Prostate gland (tissue), 2 donors: ENCODE measurements at places on chromosomes 7 and 10. TPM values are rescaled to one million over a fixed set of nuclear protein-coding genes. Genes with fewer than 3 reads are reported as not detected.

TRPV5 gene
- not detected for total RNA-seq

PPP1R3A gene
- 0.11 TPM for total RNA-seq

PKD1L1 gene
- total RNA-seq = 0.59 TPM

EEPD1 gene
- 30.1 TPM for total RNA-seq

WDR86 gene
- total RNA-seq = 12.8 TPM

CHAT gene
- total RNA-seq = 0.40 TPM

SDHAF3 gene
- total RNA-seq = 13.9 TPM

DEPP1 gene
- total RNA-seq = 144 TPM

DNA sequence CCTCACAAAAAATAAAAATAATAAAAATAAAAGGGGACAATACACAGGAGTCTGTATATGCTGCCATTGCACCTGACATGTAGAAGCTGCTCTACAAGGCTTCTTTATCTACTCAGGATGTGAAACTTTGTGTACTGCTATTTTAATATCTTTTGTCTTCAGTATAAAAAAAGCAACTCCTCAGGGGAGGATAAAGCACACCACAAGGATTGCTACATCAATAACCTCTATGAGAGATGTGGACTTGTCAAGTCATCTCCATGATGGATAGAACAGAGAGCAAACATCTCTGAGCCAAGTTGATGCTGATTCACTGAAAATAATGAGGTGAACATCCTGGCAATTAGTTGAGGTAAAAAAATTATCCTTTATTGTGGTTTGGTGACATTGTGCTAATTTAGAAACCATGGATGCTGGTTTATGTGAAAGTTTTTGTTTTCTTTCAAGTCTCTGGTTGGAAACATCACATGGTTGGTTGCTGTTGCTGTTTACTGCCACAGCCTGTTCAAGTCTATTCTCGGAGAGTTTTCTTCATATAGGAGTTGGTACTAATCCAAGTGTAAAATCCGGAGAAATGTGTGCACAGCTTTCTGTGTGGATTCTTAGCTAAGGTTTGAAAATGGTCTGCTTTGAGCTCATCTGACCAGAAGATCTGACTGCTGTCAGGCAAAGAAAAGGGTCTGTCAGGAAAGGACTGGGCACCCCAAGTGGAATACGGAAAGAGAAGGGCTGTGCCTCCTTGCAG lies 1.5 kb upstream of the HECW1 start:
- DNase-seq = no peak

DNA sequence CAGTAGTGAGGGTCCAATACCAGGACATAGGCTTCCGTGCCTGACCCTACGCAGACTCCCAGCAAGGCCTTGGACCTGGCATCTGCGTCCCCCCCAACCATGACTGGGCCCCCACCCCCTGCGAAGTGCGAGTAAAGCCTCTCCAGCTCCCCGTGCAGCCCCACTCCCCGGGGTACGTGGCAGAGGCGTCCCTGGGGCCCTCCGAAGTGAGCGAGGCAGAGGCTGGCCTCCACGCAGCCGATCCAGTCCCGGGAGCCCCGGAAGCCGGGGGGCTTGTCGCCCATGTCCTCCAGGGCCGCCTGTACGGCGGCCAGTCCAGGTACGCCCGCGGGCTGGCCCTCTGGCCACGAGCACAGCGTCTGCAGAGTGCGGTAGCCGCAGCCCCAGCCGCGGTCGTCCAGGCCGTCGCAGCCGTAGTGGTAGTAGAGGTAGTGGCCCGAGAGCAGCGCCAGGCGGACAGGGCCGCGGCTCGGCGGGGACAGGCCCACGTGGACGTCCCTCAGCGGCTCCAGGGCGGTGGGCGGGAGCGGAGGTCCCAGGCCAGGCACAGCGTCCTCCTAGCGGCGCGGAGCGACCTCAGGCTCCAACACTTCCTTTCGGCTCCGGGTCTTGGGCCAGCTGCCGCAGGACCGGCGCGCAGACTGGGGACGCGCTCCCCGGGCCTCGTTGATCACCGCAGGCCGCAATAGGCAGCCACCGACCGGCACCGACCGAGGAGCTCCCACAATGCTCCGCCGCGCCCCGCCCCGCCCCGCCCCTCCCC lies at the start of gene UFSP1:
TSS of gene UFSP1 (minus strand) at position 728 of the 763 bp plus-strand sequence. CDS start at position 284, 444 bp downstream.
- no peak for DNase-seq

DNA sequence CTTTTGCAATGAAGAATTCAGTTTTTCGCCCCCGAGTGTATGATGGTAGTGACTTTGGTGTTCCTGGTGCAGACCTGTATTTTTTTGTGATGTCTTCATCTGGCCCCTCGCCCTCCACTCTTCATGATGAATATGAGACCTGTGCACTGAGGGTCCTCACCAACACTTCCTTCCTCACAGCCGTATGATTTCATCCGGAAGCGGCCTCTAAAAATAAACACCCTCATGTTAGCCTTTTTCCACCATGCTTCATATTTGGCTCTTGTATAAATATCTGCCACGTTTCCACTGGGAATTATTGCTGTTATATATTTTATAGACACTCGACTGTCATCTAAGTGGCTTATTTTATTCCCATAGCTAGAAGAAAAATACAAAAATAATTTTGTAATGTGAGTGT lies 160.4 kb downstream of the MGMT start:
- no peak for DNase-seq

GRCh38 chr7:48094861-48095293 lies 5.8 kb downstream of the UPP1 start:
- no peak for DNase-seq

DNA sequence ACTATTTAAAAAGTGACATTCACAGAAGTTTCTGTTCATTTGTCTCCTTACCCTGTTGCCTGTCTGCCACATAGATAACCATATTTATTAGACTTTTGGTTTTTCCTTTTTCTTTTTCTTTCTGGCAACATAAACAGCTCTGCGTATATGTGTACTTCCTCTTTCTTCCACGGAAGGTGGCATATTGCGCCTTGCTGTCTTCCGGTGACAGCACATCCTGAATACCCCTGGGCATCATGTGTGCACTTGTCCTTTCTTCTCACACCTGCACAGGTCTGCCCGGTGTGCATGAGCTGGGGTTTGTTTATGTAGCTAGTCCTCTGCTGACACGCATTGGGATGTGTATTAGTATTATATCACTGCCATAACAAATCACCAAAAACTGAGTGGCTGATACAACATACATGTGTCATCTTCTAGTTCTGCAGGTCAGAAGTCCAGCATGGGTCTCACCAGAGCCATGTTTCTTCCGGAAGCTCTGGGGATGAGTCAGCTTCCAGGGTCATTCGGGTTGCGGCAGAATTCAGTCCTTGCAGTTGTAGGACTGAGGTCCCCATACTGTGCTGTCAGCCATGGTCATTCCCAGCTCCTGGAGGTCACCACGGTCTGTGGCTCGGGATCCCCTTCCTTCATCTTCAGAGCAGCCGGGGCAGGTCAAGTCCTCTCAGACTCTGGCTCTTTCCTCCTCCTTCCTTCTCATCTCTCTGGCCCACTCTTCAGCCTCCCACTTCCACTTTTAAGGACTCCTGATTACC lies 596.0 kb upstream of the FOXK1 start:
- DNase-seq = no peak

- no peak for DNase-seq
Measured at GRCh38 chr10:12422189-12422588, 72.8 kb downstream of the CAMK1D start.

GRCh38 chr10:45154502-45154901 lies 153.8 kb downstream of the ZNF22 start:
- no peak for DNase-seq

DNA sequence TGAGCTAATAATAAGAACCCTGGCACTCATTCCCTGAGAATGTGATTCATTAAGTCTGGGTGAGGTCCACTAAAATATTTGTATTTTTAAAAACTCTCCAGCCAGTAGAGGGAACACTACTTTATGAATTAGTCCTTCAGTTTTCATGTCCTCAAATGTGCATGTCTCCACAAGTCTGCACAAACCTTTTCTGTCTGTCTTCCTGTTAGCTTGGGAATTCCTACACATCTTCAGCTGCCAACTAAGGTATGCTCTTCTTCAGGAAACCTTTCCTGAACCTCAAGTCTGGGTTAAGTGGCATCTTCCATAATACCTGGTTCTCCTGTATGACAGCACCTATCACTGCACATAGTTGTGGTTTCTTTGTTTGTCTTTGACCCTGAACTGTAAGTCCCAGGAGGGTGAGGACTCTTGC lies 119.6 kb upstream of the MKX start:
- DNase-seq = no peak

DNA sequence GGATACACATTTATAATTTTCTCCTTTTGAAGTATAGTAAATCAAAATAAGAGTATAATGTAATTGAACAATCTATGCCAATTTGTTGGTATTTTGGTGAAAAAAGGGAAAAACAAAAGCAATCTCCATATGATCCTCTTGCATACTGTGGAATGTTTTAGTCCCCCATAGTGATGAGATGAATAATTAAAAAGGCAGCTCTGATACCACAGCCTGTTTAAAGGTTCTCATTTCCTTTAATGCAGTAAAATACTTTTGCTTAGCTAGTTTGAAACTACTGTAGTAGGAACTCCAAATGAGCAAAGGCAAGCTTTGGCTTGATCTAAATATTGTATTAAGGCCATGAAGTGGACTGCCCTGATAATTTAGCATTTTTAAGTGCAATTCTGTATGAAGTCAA lies 77.6 kb downstream of the VTI1A start:
- DNase-seq = no peak

- DNase-seq = no peak
Measured at GRCh38 chr7:128777156-128778123, 1.8 kb upstream of the OPN1SW start.

GRCh38 chr7:117435475-117436043 lies 8.3 kb upstream of the ASZ1 start:
- no peak for DNase-seq

DNA sequence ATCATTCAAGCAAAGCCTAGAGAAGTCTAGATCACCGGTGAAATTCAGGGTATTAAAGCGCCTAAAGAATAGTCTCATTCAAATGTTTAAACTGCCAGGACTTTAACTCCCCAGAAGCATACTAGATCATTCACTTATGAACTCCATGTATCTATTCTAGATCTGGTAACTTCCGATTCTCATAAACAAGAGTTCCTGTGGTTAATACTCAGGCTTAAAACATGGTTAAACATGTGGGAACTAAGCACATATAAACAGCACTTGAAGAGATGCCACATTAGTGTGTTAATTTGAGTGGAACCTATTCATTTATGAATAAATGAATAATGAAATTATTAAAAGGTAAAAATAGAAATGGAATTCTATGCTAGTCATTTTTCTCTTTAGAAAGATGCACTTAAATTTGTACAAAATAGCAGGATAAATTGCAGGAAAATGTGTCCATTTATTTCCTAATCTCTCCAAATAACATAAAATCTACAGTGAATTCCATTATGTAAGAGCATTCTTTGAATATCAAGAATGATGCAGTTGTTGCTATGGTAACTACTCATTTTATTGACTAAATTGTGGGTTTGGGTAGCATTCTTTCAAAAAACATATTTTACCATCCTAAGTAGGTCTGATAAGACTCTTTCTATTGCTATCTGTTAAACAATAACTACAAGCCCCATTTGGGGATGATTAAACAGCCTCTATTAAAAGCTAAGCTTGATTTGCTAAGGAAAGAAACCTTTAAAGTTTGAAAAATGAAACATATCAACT lies 147.6 kb upstream of the TMEM168 start:
- DNase-seq = no peak

DNA sequence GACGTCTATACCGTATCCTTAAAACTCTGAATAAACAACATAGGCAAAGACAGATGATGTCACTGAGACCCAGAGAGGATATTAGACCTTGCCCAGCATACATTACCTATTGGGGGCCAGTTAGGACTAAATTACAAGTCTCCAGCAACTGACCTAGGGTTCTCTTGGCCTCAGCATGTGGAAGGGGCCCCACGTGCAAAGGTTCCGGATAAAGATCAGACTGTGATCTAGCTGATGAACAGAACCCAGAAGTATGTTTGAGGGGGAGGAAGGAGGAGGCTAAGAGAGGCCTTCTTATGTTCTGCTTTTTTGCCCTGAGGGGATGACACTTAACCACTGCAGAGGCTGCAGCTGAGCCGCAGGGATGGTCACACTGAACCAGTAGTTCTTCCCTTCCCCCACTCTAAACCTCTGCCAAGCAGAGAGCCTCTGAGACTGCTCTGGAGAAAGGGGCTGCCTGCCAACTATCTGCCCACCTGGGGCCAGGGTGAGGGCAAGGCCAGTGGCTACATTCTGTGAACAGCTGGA lies 24.0 kb upstream of the KMT2C start:
- DNase-seq = no peak

DNA sequence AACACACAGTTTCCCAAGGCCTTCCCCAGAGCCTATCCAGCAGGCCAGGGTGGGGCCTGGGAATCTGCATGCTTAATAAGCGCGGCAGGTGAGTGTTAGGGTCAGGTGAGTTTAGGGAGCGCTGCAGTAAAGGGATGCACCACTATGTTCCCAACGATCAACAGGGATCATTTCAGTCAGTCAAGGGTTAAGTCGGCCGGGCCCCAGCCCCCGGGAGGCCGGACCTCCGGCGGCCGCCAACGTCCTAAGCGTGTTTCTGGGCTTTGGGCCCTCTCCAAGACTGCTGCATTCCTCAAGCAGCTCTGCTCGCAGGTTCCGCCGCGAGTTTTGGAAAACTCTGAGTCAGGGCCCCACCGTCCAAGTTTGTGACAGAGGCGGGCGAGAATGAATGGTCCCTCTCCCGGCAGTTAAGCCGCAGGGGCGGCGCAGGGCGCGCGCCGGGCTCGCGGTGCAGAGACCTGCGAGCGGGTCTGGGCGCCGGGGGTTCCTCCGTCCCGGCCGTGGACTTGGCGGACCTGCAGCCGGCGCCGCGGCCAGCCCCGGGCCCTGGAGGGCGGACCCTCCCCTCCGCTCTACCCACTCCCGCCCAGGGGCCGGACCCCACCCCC lies 81.6 kb downstream of the ARHGAP22 start:
- DNase-seq = no peak

DNA sequence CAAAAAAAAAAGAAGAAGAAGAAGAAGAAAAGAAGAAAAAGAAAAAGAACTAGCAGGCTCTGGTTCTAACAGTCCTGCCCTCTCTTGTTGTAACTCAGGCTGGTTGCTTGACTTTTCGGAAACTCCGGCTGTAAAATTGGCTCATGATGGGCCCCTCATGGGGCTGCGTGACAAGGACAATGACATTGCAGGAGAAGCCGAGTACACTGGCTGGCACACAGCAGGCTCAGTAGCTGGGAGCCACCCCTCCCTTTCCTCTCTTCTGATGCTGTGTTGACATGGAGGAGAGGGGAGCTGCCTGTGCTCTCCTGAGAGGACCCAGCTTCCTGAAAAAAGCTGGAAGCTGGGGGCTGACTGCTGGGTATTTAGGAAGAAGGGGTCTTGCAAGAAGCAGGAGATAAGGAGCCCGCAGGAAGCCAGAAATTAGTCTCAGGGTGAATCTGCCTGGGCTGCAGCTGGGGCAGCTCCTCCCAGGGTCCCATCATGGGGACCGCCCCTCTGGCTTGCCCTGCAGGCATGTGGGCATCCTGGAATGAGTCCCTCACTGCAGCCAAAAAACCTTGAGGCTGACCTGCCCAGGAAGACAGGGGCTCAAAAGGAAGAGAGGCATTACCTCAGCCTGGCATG lies 14.6 kb upstream of the GPR26 start:
- DNase-seq = no peak
